ENCODE measurements at places on chromosomes 7 and 10.

DNA sequence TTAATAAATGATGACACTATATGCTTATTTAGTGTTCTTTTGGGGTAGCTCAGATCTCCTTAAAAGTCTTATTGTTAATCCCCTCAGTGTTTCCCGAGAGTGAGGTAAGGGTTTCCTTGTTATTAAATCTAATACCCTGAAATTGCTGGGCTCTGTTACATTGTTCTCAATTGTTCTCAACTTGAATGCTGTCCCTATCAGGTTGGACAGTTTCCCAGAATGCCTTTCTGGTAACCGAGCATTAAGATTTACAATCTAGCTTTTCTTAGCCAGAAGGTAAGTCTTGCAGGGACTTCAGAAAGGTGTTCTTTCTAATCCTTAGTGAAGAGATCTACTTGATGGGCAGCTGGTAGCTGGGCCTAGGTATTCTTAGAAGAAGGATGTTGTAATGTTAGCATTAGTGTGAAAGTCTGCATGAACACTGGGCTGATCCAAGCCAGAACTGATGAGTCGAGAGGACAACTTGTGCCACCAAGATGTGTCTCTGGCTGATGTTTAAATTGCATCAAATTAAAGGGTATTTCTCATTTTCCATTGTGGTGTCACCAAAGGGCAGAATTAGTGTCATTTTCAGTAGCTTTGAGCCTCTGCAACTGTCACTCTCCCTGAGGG lies 89.9 kb downstream of the SND1 start:
- DNase-seq, result no peak

DNA sequence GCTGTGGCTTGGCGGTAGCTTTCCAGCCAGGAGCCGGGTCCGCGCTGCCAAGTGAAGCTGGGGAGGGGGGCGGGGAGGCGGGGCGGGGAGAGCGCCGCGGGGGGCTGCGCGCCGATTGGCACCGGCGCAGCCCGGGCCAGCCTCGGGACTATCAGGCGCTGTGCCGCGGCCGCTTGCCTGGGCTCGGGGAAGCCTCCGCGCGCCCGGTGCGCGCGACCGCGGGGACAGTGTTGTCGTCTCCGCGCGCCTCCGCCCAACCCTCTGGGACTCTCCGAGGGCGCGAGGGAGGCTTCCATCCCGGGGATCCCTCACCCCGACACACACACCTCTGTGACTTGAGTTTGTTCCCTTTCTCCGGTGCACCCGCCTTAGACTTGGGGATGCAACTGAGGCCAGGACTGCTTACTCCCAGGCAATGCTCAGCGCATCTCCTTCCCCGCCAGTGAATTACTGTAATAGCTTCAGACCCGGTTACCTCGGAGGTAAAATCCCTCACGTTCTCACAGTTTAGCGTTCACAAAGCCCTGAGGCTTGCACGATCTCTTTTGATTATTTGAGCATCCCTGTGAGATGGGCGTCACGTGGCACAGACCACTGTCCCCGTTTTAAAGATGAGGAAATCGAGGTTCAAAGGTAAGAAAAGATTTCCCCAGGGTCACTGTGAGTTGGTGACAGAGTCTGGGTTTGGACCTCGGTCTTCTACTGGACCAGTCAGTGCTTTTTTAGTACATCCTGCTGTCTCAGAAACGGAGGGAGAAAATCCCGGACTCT lies at the start of gene NKX1-2:
NKX1-2 (minus strand) TSS at position 24 of the 771 bp plus-strand sequence. CDS start 92 bp downstream, outside the sequence.
- DNase-seq, result no peak

GRCh38 chr7:30671793-30672465 lies 10.3 kb downstream of the CRHR2 start:
- DNase-seq, result no peak

GRCh38 chr10:4202938-4203337 lies 417.9 kb upstream of the KLF6 start:
- DNase-seq, result no peak

DNA sequence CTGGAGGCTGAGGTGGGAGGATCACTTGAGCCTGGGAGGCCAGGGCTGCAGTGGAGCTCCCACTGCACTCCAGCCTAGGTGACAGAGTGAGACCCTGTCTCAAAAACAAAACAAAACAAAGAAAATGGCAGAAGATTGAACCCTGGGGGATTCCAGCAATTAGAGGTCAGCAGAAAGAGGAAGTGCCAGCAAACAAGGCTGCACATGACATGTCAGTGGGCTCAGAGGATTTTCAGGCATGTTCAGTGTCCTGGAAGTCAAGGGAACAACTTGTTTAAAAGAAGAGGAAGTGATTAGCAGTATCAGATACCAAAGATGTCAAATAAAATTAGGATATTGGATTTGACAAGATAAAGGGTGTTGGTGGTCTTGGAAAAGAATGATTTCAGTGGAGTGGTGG lies 32.3 kb downstream of the RAB18 start:
- DNase-seq, result no peak

GRCh38 chr10:70490142-70490541 lies 11.6 kb downstream of the PALD1 start:
- no peak for DNase-seq

DNA sequence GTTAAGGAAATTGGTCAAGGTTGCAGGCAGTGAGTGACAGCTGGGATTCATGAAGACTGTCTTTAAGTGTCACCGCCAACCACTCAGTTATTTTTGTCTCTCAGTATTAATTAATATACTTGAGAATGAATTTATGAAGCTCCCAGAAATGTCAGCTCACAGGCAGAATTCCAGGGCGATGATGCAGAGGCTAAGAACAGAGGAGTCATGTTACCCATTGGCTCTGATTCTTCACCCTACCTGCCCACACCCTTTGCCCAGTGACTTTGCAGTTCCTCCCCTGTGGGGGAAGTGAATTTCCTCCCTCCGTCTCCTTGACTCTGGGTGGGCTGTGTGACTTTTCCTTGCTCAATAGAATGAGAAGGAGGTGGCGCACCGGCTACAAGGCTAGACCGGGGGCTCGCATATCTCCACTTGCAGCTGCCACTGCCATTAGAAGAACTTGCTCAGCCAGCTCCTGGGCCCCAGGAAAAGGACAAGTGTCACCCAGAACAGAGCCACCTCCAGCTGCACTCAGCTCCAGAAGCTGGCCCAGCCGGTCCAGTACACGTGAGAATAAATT lies 157.1 kb upstream of the PRKCQ start:
- DNase-seq, result no peak

DNA sequence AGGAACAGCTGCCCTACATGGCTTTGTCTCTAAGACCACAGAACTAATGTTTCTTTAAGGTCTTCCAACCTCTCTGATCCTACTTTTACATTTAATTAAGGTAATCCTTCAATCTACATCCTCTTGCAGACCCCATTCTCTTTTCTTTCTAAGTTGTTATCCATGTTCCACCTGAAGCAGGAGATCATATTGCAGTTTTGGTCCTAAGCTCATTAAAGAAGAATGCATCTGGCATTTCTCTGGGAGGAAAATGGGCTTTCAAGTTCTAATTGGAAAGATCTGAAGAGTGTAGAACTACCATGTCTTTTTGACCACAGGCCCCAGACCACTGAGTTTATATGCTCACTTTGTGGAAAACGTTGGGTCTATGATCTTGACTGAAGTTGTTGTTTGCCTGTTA lies 111.2 kb downstream of the SEM1 start:
- no peak for DNase-seq
